ENCODE measurements at places on chromosomes 12 and 14. TPM values are rescaled to one million over a fixed set of nuclear protein-coding genes. Genes with fewer than 3 reads are reported as not detected.

LEMD3 gene
- total RNA-seq, result 58.8 TPM

EIF2S3B gene
- 0.98 TPM for total RNA-seq

ANAPC7 gene
- 32.0 TPM for total RNA-seq

TAS2R50 gene
- total RNA-seq, result 6.6 TPM

RND1 gene
- 27.5 TPM for total RNA-seq

ATP5F1B gene
- 345 TPM for total RNA-seq

Measured in temporal lobe (tissue), 4 donors.